Effector CD4-positive, alpha-beta T cell (primary cell): ENCODE measurements at places on chromosomes 2 and 18.

- DNase-seq, result no peak
Measured at GRCh38 chr2:157420771-157421323, 23.0 kb downstream of the CYTIP start.

GRCh38 chr2:166328147-166328546 is 47.6 kb downstream of the SCN9A start:
- DNase-seq, result no peak

GRCh38 chr2:121282800-121283385 is 2.1 kb downstream of the TFCP2L1 start:
- DNase-seq, result no peak

- no peak for DNase-seq
Measured at GRCh38 chr2:189066037-189066436, 91.9 kb downstream of the COL3A1 start.

DNA sequence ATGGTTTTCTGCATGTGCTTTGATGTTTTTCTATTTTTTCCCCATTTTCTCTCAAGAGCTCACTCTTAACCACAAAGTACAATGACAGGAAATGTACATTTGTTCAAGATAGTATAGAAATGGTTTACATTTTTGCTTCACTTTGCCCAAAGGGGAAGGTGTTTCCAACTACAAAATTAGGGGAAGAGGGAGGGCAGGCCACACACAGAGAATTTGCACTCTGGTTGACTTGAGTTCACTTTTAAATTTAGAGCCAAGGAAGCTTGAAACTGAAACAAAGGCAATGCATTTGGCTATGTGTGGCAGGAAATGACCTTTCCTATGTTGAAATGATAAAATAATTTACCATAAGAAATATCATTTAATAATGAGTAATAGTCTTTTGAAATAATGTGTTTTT is 19.1 kb upstream of the VIT start:
- no peak for DNase-seq

- no peak for DNase-seq
Measured at GRCh38 chr2:100359576-100359975, 37.3 kb upstream of the LONRF2 start.

GRCh38 chr18:58024139-58024538 is 19.9 kb upstream of the NEDD4L start:
- no peak for DNase-seq

- DNase-seq, result no peak
Measured at GRCh38 chr2:150674283-150674682, 186.8 kb upstream of the RND3 start.

DNA sequence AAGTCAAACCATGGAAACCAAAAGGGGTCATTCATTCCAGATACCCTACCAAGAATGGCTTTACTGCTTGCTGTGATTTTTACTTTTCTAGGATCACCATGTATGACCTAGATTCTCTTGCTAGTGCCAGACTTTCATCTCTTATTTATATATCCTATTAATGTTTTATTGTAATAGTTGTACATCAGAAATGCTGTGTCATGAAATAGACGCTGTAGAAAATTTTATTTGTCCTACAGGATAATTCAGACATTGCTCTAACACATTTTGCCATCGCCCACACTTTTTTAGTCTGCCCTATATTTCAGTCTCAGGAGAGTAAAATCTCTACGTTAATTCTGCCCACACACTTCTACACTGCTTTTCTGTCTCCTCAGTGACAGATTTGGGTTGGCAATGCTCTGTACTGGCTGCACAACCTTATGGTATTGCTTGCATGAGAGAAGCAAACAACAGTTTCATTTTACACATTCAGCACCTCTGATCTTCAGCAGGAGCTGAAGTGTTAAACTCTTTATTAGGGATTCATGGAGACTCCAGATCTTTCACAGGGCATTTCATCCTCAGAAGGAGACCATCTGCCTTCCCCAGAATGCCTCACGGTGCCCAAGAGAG is 871.8 kb upstream of the CHAC2 start:
- DNase-seq, result no peak

DNA sequence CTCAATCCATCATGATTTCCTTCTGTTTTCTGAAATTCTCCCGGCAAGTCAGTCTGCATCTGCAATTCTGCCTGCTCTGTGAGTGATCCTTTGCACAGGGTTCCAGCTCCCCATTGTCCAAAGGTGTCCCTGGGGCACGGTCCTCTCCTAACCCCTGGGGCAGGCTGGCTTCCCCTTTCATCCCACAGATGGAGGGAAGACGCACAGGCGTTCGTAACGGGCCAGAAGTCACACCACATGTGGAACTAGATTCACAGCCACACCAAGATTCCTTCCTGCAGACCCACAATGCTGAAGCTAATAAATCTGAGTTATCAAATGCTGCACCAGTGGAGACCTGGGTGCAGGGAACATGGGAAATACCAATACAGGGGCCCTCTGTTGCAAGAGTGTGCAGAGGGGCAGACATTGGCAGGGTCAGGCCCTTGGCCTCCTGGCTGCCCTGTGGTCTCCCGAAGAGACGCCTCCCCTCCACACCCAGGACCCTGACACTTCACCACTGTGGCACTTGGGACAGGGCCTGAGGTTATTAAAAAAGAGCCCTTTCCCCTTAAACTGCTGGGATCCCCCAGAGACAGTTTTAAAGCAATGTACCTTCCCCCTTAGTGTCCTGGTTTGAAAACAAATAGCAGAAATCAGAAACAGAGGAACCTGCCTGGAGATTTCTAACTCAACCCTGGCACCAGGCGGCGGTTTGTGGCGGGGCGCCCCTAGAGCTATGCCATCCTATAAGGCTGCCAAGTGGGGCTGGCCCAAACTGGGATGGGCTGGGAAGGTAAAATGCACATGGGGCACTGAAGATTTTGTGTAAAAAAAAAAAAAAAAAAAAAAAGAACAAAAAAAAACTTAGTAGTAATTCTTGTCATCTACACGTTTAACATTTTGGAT is 15.4 kb downstream of the ZNF516 start:
- DNase-seq, result no peak

DNA sequence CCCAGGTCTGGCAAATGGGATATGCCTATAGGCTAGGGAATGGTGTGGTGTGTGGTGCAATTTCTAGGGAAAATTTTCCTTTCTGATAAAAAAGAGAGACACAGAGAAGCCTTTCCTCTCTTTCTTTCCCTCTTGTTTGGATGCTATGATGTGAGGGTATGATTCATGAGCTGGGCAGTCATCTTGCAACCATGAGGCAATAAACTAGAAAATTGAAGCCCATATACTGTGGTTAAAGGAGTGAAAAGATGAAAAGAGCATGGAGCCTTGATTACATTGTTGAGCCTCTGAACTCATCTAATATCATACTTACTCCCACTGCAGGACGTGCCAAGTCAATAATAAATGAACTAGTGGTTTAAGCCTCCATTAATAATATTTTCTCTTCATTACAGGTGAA is 215.6 kb downstream of the HAUS1 start:
- DNase-seq, result no peak

GRCh38 chr2:188478724-188479123 is 187.1 kb downstream of the GULP1 start:
- no peak for DNase-seq

DNA sequence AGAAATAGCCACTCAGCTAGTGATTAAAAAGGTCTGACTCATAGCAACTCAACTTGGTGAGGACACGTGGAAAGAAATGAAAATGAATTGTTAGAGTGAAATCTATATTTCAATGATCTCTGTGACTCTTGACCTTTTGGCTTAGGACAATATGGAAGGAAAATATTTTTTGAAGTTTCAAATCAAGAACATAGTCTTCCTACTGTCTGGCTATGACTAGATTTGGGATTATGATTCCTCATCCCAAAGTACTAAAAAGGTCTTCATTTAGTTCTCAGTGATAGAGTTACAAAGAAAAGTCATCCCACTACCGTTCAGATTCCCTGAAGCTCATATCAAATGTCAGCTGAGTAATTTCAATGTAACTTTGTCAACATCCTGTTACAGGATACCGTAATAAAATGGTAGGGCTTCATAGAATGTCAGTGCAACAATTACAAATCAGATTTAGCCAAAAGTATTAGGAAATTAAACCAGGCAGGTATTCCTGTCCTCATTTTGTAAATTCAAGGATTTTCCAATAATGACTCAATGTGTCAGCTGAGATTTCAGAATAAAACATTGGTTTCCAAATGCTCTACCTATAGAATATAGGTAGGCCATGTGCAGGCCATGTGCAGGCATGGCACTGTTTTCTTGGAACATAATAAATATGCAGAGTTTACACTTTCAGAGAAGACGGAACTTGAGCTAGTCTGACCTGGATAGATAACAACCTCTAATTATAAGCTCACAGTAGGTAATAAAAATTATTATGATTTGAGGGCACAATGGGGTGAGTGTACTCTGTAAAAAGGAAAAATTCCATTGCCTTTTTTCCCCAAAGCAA is 36.0 kb downstream of the ANKRD29 start:
- DNase-seq, result no peak

GRCh38 chr2:236844711-236845110 is 241.0 kb upstream of the COPS8 start:
- DNase-seq, result no peak

DNA sequence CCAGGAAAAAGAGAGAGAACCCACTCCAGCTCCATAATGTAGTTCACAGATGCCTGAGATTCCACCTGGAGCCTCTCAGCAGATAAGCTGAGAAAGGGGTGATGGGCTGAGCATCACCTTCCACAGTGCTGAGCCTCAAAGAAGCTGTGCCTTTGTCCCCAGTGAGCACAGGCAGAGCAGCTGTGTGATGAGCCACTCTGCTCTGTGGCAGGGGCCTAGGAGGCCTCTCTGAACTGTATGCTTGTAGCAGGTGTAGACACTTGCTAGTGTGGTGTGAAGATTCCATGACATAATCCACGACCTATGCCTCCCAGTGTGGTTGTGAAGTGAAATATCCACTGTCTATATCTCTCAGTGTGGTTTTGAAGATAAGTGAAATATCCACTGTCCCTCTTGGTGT is 70.4 kb upstream of the MGAT4A start:
- no peak for DNase-seq

DNA sequence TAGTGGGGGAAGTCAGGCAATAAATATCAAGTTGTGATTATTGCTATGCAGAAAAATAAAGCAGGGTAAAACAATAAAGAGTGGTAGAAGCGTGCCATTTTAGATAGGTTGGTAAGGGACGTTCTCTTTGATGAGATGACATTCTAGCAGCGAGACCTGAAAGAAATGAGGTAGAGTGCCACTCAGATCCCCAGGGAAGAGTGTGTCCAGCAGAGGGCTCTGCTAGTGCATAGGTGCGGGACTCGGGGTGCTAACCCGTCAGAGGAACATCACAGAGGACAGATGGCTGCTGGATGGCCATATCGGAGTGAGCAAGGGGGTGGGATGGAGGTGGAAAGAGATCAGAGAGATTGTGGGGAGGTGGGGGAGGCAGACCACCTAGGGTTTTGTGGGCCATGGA is 16.3 kb upstream of the GTF2A1L start:
- DNase-seq, result no peak

DNA sequence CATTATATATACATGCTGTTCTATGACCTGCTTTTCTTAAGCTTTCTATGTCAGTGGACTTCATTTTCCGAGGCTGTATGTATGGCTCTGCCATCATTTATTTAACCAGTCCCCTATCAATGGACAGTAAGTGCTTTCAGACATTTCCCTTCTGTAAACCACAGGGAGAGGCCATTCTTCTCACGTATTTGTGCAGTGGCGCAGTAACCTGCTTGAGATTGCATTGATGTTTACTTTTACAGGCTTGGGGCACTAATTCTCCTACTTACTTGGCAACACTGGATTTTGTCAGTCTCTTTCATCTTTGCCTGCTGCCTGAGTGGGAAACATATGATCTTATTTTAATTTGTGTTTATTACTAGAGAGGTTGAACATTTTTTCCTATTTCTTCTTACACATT is 52.1 kb downstream of the BOLA3 start:
- no peak for DNase-seq

- no peak for DNase-seq
Measured at GRCh38 chr18:66193938-66194337, 410.0 kb downstream of the CDH19 start.

GRCh38 chr2:150091846-150092245 is 395.6 kb downstream of the RND3 start:
- DNase-seq, result no peak
